ENCODE measurements at places on chromosomes 11 and 22. TPM values are rescaled to one million over a fixed set of nuclear protein-coding genes. Genes with fewer than 3 reads are reported as not detected.

IFITM10 gene
- total RNA-seq: 7.9 TPM

ACER3 gene
- 42.2 TPM for total RNA-seq

LRRC74B gene
- not detected for total RNA-seq

SPTBN2 gene
- 8.1 TPM for total RNA-seq

DNA sequence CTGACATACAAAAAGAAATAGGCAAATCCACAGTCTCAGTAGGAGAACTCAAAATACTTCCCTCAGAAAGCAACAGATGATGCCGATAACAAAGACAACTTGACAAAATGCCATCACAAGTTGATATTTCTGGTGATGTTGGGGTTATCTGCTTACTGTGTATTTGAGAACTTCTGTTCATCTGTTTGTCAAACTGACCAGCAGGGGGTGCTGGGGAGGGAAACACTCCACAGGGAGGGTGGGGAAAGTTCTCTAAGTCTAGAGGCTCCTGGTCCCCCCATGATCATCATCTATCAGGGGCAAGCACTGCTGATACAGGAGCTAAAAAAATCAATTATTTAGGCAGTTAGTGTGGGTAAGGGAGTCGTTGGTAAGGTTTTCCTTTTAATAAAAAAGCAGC is 19.2 kb downstream of the GLYATL1 start:
- no peak overlapping the region for H3K4me3 ChIP-seq
- no peaks in the 10 kb centered on the region for H3K27me3 ChIP-seq
- H3K36me3 ChIP-seq: no peaks in the 10 kb centered on the region
- no peak for DNase-seq

DNA sequence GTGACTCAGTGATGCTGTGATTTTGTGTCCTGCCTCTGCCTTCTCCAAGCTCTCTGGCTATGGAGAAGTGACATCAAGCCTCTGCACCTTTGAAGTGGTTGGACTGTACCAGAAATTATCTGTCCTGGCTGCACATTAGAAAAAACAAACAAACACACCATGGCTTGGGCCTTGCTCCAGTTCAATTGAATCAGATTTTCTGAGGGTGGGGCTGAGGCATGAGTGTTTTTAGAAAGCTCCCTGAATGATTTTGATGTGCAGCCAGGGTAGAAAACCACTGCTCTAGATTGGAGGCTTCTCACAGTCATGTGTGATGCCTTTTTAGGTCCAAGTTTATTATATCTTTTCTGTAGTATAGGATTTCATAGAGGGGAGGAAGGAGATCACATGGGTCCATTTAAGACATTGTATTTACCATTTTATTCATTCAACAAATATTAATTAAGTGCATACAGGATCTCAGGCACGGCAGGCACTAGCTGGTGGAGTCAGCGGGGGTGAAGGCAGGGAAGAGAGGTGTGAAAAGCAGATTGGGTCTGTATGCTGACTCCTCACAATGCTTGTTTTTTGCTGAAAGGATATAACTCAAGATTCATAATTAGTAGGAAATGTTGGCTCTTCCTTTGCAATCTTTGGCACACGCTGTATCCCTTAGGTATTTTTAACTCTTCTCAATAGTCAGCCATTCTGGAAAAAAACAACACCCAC is 7.1 kb upstream of the VSTM5 start:
- H3K4me1 ChIP-seq: no peaks in the 10 kb centered on the region
- DNase-seq: no peak
- H3K27me3 ChIP-seq: no peaks in the 10 kb centered on the region
- no peak overlapping the region for H3K4me3 ChIP-seq
- H3K36me3 ChIP-seq: no peaks in the 10 kb centered on the region
- H3K27ac ChIP-seq: no peak overlapping the region

GRCh38 chr11:64519541-64519940 is 71.5 kb upstream of the SLC22A12 start:
- peaks cover 20% of the 10 kb centered on the region for H3K27me3 ChIP-seq
- no peak overlapping the region for H3K27ac ChIP-seq
- no peaks in the 10 kb centered on the region for H3K4me1 ChIP-seq
- H3K36me3 ChIP-seq: no peaks in the 10 kb centered on the region

DNA sequence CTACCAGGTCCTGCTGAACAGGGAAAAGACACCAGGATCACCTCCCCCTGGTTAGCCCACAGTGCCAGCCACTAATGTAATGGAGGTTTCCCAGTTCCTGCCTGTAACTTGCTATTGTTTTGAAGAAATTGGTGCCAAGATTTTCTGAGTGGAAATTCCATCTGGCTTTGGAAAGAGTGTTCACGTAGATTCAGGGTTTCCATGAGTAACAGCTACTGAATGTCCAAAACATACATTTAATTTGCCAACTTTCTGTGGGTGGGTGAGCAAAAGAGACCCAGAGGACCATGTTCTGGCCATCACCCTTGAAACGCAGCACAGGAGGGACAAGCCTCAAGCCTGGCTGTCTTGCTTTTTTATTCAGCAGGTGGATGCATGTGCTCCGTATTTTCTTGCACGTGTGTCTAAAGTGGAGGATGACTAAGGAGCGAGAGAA is 8.8 kb upstream of the DKK3 start:
- H3K4me3 ChIP-seq: no peak overlapping the region
- no peaks in the 10 kb centered on the region for H3K27me3 ChIP-seq
- H3K36me3 ChIP-seq: no peaks in the 10 kb centered on the region
- DNase-seq: no peak
- H3K27ac ChIP-seq: no peak overlapping the region
- peaks cover 8% of the 10 kb centered on the region for H3K4me1 ChIP-seq

GRCh38 chr11:75302371-75302770 is 49.1 kb downstream of the ARRB1 start:
- no peaks in the 10 kb centered on the region for H3K36me3 ChIP-seq
- H3K4me1 ChIP-seq: peaks cover 36% of the 10 kb centered on the region
- peak overlapping the region; percentile 14 for H3K27ac ChIP-seq
- no peak overlapping the region for H3K4me3 ChIP-seq

- H3K36me3 ChIP-seq: no peaks in the 10 kb centered on the region
- no peaks in the 10 kb centered on the region for H3K4me1 ChIP-seq
- no peak overlapping the region for H3K27ac ChIP-seq
- no peak overlapping the region for H3K4me3 ChIP-seq
- no peak for DNase-seq
- H3K27me3 ChIP-seq: peaks cover 3% of the 10 kb centered on the region
Measured at GRCh38 chr22:22834204-22834603, 53.4 kb upstream of the IGLL5 start.

GRCh38 chr11:81892770-81893635 is 840.7 kb downstream of the FAM181B start:
- H3K27me3 ChIP-seq: no peaks in the 10 kb centered on the region
- H3K4me3 ChIP-seq: no peak overlapping the region
- H3K36me3 ChIP-seq: no peaks in the 10 kb centered on the region
